Hypothalamus (tissue), 51 donors: ENCODE measurements at places on chromosomes 11 and 22.

GRCh38 chr11:122304306-122304705, 188.3 kb upstream of the BLID start:
- no peak for DNase-seq

- no peak for DNase-seq
Measured at GRCh38 chr11:23212807-23213206, 352.5 kb upstream of the CCDC179 start.

DNA sequence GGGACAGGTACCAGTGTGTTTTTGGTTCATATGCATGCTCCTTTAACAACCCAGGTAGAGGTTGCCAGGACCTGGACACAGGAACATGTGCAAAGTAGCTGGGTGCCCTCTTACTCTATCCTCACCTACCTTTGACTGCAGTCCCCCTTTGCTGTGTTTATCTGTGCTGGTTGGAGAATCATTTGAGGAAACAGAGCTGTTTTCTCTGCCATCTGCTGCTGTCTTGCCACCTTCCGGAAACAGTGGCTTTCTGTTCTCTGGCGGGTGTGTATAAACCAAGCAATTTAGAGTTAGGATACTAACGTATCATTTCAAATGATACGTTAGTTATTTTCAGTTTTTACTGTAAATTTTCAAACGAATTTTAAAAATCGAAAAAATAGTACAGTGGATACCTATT, 171.9 kb upstream of the TTC12 start:
- DNase-seq = no peak

- no peak for DNase-seq
Measured at GRCh38 chr11:1139441-1140083, 18.2 kb upstream of the MUC5AC start.

DNA sequence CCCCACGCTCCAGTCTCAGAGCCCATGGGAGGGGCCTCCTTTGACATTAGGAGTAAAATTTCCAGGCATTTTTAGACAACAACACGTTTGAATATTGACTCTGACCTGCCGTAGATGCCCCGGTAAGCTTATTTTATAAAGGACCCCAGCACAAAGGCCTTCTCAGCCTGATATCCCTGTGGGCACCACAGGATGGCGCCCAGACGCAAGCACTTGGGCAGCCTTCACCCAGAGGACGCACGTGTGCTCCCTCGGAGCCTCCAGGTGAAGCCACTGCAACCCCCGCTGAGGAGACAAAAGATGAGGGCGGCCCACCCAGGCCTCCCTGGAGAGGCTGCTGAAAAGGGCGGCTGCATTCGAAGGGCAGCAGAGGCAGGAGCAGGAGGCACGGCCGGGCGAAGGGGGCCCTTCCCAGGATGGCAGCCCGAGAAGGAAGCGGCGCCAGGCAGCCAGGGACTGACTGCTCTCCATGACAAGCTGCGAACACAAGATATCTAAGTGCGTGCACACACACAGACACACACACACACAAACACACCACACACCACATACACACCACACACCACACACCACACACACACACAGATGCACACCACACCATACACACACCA, 15.2 kb upstream of the TH start:
- no peak for DNase-seq

GRCh38 chr11:990101-990500, 46.4 kb downstream of the MUC6 start:
- DNase-seq = no peak

GRCh38 chr11:68077617-68078582, 39.1 kb downstream of the TCIRG1 start:
- DNase-seq = no peak

DNA sequence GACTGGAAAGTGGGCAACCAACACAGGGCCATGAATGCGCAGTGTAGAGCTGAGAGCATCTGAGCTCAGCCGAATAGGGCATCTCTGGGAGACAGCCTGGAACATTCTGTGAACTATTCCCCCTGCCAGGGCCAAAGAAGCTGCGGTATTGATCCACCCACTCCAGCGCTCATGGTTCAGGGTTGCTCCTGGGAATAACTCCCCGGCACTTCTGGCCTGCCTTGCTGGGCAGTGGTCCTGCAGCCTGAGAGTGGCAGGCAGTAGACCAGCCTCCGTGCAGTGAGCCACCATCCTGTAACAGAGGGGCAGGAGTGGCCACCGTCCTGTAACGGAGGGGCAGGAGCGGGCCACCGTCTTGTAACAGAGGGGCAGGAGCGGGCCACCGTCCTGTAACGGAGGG, 12.2 kb downstream of the TMPRSS6 start:
- DNase-seq = no peak

GRCh38 chr22:23557036-23557435, 23.1 kb downstream of the IGLL1 start:
- DNase-seq = no peak

GRCh38 chr11:64000026-64000739, 13.9 kb downstream of the OTUB1 start:
- no peak for DNase-seq

DNA sequence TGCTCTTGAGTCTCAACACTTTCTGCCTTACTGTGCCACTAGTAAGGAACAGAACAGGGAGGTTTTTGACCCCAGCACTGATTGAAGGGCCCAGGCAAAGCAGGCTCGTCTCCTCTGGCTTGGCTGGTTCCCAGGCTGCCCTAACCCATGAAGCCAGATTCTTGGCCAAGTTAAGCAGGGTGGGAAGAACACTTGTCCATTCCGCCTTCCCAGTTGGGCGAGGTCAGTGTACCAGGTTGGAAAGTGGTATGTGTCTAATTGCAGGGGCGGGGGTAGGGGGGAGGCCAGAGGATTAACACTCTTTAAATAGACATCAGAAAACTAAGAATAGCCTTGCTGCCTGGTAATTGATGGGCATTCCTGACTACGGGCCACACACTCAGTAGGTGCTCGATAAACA, 14.4 kb downstream of the TIMP3 start:
- no peak for DNase-seq

- DNase-seq = no peak
Measured at GRCh38 chr22:26927821-26928220, 270.4 kb downstream of the MIAT start.

DNA sequence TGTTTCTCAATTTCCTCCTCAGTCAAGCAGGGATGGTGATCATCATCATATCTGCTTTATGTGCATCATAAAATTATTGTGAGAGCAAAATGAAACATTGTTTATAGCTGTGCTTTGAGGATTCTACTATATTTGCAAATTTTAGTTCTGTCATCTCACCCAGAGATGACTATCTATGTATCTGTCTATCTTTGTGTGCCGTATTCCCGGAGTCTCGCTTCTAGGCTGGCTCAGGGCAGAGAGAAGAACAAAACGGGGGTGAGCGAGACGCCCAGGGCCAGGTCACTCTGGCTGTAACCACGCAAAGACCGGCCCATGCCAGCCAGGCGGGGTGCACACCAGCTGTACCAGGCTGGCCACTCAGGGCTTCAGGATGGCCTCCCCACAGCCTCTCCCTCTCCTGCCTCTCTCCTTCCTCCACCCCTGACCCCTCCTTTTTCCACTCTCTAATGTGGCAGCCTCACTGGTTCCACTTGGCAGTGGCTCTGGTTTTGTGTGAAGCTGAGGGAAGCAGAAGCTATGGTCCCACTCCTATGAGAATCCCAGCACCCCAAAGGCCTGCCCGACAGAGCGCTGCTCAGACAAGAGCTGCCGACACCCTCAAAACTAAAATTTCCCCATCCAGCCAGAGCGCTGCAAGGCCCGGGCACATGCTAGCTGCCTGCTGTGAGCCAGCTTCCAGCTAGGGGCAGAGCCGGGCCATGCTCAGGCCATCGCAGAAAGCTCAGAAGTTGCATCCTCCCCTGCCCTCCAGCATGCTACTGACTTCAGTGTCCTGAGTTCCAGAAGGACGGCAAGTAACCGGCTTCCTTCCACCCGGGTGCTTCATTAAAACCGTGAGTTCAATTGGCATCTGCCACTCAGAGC, 139.5 kb upstream of the TBCEL start:
- no peak for DNase-seq

- no peak for DNase-seq
Measured at GRCh38 chr11:18000760-18001159, 12.1 kb downstream of the SERGEF start.

DNA sequence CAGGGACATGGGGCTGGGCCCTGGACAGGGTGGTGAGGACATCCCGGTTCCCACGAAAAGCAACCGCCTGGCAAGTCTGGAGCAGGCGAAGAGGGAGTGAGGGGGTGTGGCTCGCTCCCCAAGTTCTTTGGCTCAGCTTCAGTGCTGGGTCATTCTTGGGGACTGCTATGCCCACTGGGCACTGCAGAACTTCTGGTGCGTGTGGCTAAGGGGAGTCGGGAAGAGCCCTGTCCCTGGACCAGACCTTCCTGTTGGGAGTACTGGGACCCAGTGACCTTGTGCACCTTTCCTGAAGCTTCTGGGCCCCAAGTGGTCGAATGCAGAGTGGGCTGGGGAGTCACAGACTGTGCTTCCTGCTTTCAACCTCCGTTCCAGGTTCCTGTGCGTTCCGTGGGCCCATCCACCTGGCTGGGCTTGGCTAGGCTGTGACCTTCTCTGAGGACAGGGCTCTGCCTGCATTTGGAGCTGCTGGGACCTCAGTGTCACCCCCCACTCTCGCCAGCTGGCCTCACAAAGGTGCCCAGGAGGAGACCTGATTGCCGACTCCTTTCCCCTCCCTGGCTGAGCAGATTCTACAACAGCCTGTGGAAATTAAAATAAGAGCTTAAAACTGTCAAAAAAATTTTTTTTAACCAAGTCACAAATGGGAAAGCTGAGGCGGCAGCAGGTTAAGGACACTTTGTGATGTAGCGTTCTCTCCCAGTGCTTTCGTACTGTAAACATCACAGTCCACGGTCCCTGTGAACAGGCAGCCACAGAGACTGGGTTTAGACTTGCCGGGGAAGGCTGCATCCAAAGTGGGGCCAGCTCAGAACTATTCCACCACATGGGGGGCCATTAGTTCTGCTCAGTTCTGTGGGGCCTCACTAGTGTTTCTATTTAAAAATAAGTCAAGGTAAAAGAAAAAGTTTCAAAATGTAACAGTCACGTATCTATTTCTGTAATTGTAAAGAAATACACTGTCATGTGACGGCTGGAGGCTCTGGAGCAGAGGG, 63.8 kb upstream of the WNT7B start:
- no peak for DNase-seq

DNA sequence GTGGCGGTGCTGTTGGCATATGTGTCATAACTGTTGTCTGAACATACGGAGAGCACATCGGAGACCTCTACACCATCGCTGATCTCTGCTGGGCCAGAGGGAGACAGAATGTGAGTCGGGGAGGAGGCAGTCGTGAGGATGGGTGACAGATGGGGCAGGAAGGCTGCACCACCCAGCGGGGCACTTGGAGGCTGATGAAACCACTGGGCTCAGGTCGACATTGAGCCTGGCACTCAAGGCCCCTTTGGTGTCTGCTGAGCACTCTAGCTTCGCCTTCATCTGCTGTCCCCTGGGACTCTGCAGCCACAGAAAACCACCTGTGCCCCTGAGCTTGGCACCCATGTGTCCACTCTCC, 2.5 kb upstream of the KLHL35 start:
- no peak for DNase-seq

DNA sequence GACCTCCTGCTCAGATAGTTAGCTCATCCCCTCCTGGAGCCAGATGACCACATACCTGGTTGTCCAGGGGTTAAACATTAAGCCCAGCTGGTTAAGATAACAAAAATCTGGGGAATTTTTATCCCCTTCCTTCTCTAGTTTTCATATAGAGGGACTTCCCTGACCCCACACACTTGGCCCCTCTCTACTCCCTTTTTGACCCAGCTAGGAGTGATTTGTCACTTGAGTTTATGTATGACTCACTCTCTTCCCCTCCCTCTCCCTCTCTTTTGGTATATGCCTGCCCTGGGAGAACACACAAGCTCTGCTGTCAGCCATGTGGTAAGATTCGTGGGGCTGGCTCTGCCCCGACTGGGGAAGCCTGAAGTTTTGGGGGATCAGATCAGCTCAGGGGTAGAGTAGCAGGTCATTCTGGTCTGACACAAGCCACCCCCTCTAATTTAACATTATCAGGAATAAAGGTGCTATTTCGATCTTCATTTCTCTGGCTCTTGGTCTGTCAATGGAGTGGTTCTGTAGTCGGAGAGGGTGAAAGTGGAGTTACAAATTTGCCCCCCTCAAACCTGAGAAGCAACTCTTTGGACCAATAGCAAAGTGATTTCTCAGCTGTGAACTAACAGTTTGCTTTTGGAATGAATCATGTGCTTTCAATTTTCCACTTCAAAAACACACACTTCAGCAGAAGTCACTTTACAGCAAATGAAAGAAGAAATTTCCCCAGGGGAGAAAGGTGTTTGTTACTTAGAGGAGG, 415.3 kb upstream of the CADM1 start:
- DNase-seq = no peak

DNA sequence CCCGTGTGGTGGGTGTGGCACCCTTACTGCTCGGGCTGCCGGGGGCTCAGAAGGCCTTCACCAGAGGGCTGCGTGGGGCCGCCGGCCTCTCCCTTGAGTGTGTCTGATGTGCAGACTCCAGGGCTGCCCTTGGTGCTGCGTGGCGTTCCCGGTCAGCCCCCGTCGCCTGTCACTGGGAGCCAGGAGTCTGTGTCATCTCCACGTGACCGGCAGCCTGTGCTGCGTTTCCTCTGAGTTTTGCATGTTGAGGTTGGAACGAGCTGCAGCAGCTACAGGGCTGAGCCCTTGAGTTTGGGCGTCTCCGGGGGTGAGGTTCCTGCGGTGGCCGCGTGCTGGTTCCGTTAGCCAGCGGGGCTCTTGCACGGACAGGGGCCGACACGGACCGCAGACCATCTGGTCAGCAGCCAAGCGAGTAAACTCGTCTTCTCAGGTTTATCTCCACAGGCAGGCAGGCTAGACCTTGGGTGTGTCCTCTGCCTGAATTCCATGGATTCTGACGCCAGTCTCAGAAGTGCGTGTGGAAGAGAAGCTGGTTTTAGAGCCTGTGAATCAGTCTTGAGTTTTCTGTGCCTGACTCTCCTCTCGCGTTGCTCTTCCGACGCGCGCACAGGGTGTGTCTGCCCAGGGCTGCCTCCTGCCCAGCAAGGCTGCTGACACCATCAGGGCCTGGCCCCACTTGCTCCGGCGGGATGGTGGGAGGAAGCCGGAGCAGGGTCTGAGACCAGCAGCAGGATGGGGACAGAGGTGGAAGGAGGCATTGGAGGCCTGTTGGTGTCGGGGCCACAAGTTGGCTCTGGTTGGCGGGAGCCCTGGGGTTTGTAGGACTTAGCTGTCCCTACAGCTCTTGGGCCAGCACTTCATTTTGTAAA, 10.5 kb downstream of the PTDSS2 start:
- no peak for DNase-seq

DNA sequence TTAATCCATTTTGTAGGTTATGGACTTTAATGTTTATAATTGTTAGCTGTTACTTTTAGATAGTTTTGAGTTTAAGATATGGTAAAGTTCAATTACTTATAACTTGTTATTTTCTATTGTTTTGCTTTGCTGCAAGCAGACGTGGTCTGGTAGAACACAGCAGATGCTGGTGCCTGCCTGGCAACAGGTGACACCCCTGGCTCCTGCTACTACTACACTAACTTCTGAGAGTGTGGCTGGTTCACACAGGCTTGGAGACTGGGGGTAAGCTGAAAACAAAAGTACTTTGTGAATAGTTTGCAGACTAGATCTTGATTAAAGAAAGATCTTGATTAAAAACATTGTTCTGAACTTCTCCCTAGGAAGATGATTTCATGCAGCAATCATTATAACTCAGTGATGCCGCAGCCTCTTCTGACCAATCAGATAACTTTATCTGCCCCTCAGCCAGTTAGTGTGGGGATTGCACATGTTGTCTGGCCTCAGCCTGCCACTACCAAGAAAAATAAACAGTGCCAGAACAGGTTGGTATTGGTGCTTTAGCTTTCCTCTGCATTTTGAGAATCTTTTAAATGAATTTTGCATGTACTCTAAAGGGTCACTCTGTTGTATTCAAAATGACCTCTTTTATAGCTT, 90.4 kb downstream of the HIPK3 start:
- DNase-seq = no peak

GRCh38 chr11:120109531-120109930, 28.4 kb downstream of the TRIM29 start:
- DNase-seq = no peak
